Stimulated activated CD4-positive, alpha-beta T cell treated with anti-CD3 and anti-CD28 coated beads, Interleukin-1b, Interleukin-23, amount 100 ng/mL, for 24 hours (primary cell): ENCODE measurements at places on chromosomes 11 and 22.

GRCh38 chr22:39422101-39422500 lies 22.5 kb downstream of the TAB1 start:
- DNase-seq, result no peak

- DNase-seq, result no peak
Measured at GRCh38 chr11:77993902-77994301, 566 bp downstream of the INTS4 start.

GRCh38 chr22:30486661-30487115 lies 14.9 kb upstream of the SEC14L3 start:
- no peak for DNase-seq

- DNase-seq, result peak; percentile 45
Measured at GRCh38 chr11:107858217-107859070, at the start of gene SLC35F2. Gene SLC35F2, minus strand, starts transcription at chr11:107858787. Its CDS starts 20 bp downstream, at chr11:107858767.

DNA sequence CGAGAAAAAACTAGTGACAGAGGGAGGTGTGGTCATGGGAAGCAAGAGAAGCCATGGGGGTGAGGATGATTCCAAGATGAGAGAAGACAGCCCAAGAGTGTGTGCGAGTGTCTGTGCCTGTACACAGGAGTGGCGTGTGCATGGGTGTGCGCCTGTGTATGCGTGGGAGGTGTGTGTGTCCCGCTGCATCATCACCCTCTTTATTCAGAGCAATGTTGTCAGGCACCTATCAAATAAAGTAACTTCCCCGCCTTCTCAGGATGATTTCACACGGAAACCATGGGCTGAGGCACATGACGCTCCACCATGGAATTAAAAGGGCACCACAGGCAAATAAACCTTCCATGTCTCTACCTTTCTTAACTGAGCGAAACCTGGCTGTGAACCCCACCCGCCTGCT lies 24.6 kb downstream of the MS4A10 start:
- no peak for DNase-seq

DNA sequence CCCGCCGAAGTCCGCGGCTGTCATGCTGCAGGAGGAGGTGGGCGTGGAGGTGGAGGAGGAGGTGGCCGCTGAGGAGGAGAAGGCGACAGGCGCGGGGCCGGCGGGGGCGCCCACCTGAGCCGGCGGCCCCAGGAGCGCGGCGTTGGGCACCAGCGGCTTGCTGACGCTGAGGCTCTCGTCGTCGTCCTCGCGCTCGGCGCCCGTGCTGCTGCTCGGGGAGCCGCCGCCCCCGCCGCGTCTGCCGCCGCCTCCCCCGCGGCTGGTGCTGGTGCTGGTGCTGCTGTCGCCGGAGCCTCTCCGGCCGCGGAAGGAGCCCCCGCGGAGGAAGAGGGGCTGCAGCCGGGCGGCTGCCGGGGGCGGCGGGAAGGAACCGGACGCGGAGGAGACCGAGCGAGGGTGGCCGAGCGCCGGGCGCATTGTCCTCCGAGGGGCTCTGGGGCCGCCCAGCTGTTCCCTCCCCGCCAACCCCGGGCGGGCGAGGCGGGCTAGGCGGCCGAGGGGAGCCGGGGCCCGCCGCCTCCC lies 388 bp downstream of the TMEM121B start:
- DNase-seq, result no peak

DNA sequence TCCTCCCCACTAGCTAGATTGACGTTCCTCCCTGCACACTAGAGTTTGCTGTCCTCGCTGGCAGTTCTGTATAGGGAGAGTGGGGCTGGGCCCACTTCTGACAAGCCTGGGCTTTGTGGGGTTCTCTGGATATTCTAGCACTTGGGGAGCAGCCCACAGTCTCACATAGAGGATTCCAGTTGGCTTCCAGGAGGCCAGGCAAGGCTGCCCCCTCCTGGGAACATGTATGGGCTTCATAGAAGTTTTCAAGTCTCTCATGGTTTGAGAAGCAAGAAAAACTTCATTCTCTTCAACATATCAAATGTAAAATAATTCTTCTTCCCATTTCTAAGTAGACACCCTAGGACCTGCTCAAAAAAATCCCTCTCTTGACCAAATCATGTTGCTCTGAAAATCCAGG lies 87.5 kb downstream of the NAV2 start:
- DNase-seq, result no peak
